Heart right ventricle (tissue), 16 donors: ENCODE measurements at places on chromosomes 3 and 15. TPM values are rescaled to one million over a fixed set of nuclear protein-coding genes. Genes with fewer than 3 reads are reported as not detected.

Gene C3orf49
- total RNA-seq: not detected

Gene PPP2R3A
- total RNA-seq: 148 TPM

Gene TUBGCP4
- 10.0 TPM for total RNA-seq

Gene SLC9C1
- total RNA-seq: 1.9 TPM

Gene CLDN16
- not detected for total RNA-seq

Gene SHISA5
- total RNA-seq: 61.4 TPM

- DNase-seq: no peak
Observed at GRCh38 chr3:191030491-191030890, 168.0 kb upstream of the GMNC start.

- no peak for DNase-seq
Observed at GRCh38 chr3:147422601-147423536, 13.7 kb downstream of the ZIC1 start.

DNA sequence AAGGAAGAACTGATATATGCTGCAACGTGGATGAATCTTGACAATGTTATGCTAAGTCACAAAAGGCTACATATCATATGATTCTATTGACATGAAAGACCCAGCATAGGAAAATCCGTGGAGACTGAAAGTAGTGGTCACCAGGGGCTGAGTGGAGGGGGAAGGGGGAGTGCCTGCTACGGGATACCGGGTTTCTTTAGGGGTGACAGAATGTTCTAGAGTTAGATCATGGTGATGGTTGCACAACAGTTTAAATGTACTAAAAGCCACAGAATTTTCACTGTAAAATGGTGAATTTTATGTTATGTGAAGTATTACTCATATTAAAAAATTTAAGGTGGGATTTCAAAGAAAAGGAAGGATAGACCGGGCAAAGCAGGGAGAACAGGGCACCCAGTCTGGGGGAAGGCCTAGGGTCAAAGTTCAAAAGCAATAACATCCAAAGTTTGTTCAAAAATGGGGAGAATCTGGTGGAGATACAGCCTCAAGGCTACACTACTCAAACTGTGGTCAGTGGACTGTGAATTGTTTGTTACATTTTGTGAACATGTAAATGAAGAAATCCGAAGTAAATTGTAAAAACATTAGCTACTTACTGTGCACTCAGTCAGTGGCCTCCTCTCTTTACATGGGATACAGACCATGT, 74.2 kb upstream of the FNDC3B start:
- DNase-seq: no peak

GRCh38 chr3:128902426-128902825, 23.0 kb downstream of the ACAD9 start:
- no peak for DNase-seq

- DNase-seq: no peak
Observed at GRCh38 chr3:38163117-38163840, 2.1 kb upstream of the OXSR1 start.

DNA sequence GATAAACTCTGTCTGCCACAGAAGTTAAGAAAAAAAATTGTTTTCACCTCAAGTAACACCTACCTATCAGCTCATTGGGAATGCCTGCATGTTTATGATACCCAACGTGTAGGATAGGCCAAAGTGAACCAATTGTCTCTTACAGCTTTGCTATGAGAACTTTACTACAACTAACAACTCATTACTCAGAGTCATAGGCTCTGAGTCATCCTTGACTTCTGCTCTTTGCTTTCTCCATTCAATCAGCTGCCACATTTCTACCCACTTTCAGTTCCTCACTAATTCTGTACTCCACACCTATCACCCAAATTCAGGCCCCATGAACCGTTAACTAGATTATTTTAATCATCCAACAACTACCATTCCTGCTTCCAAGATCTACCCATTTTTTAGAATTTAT, 843.9 kb downstream of the TUSC7 start:
- no peak for DNase-seq

DNA sequence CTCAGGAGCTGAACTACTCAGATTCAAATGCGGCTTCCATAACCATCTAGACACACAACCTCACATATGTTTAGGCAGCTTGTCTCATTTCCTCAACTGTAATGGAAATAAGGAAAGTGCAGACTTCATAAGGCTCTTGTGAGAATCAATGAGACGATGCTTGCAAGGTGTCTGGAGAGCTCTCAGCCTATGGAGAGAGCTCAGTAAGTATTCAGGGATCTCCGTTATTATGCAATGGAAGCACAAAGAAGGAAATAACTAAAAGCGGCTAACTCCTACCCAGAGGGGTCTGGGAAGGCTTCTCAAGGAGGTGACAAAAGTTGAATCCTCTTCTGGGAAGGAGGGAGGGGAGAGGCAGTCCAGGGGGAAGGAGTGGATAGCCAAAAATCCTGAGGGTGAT, 50.1 kb upstream of the LIPC start:
- DNase-seq: no peak
